CD4-positive, alpha-beta T cell treated with Interleukin-6 at 100 ng/mL for 8 hours (primary cell): ENCODE measurements at places on chromosomes 7 and 10.

- no peak for DNase-seq
Measured at GRCh38 chr7:14902589-14903067, at the start of gene DGKB. Gene DGKB (minus strand): TSS chr7:14902751.

DNA sequence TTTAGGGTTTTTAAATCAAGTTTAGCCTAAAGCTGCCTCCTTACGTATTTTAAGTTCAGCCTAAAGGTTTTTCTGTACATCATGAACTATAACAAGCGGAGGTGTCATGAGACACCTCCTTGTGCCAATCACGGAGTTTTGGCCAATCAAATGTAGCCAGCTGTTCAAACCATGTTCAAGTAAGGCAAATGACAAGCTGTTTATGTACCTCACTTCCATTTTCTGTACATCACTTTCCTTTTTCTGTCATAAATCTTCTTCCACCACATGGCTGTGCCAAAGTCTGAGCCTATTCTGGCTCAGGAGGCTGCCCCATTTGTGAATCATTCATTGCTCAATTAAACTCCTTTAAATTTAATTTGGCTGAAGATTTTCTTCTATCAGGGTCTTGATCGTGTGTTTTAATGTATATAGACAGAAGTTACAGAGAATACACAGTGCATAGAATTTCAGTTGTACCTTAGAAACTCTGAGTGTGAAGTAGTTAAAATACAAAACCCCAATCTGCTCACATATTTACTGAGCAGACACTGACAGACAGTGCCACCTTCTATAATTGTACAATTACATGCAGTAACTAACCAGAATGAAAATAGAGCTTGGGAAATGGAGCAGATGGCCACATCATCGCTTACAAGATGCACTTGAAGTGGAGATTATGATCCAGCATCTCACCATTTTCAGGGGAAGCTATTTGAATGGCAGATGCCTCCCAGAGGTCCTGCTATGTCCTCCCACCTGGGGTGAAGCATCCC, 76.9 kb upstream of the LANCL2 start:
- no peak for DNase-seq

DNA sequence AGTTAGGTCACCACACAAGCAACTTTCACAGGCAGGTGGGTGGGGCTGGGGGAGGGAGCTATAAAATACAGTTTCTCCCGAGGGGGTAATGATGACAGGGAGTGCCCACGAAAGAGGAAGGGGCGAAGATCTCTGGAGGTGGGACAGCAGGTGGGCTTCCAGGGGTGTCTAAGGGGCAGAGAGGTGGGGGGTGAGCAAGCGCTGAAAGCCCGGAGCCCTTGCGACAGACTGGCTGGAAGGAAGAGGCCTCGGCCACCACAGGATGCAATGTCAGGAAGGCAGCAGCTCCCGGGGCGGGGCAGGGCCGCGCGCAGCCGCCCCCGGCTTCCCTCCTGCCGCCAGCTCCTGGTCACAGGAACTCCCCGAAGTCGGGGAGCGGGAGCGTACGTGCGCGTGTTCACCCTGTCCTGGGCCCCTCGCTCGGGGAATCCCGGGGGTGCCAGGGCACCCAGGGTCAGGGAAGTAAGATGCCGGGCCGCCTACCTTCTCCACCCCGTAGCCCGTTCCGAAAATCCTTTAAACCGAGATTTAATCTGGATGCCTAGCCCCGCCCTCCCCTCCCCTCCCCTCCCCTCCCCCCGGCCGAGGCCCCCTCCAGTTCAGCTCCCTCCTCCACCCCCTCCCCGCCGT, 105.2 kb upstream of the PPIF start:
- peak; percentile 26 for DNase-seq

DNA sequence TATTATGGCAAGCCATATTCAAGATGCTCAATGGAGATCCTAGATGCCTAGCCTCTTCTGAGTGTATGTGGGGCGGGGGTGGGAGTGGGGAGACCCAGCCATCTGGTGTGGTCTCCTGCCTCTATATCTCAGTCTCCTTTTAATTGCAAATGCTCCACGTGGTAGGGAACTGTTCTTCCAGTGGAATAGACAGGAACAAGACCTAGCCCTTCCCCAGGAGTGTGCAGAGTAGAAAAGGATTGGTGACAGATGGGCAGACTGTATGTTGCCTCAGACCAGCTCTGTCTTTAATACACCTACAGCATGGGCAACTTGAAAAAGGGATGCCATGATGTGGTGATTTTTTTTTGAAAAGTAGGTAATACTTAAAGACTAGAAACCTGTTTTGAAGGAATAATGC, 12.6 kb downstream of the CYP3A5 start:
- DNase-seq, result no peak

GRCh38 chr10:47332371-47332770, 10.1 kb downstream of the GDF2 start:
- no peak for DNase-seq

DNA sequence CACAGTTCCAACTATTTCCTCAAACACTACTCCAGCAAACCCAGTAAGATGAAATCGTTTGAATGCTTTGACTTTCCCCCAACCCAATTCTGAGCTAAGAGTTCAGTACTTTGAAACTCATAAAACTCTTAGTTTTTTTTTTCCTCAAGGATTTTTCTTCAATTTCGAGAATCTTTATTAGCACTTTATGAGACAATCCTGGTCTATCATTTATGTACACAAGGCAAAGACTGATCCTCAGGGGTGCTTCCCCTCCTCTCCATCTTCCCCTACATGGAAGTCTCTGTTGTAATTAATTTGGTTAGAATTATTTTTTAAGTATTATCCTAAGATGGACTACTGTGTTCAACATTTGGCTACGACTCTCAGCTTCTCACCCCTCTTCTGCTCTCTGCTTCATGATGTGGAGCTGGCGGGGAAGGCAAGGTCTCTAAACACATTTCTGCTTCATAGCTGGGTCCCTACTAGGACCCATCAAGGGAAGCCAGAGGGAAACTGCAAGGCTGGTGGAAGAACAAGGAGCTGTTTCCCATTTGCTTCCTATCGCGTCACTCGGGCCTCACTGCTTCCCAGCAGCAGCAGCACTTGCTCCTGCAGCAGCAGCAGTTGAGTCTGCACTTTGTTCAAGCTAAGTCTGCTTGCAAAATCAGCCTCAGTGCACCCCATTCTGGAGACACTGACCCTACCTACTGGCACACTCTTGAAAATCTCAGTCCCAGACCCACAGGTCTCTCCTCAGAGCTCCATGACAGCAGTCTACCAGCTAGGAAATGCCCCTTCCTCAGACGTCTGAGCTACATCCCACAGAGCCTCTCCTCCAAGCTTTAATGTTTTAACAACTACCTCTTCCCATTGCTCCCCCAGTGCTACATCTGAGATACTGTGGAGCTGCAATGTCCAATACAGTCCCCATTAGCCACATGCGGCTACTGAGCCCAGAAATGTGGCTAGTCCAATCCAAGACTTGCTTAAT, 90.0 kb downstream of the CHCHD3 start:
- DNase-seq, result no peak

- no peak for DNase-seq
Measured at GRCh38 chr10:50452603-50453002, 171.2 kb downstream of the SGMS1 start.

DNA sequence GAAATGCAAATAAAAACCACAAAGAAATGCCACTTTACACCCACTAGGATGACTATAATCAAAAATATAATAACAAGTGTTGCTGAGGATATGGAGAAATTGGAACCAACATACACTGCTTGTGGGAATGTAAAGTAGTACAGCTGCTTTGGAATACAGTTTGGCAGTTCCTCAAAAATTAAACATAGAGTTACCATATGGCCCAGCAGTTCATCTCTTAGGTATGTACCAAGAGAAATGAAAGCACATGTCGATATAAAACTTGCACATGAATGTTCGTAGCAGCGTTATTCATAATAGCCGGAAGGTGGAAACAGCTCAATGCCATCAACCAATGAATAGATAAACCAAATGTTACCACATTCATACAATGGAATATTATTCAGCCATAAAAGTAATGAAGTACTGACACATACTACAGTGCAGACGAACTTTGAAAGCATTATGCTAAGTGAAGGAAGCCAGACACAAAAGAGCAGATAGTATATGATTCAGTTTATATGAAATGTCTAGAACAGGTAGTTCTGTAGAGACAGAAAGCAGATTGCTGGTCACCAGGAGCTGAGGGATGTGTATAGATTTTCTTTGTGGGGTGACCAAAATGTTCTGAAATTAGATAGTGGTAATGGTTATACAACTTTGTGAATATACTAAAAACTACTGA, 12.4 kb downstream of the BCAP29 start:
- DNase-seq, result no peak

DNA sequence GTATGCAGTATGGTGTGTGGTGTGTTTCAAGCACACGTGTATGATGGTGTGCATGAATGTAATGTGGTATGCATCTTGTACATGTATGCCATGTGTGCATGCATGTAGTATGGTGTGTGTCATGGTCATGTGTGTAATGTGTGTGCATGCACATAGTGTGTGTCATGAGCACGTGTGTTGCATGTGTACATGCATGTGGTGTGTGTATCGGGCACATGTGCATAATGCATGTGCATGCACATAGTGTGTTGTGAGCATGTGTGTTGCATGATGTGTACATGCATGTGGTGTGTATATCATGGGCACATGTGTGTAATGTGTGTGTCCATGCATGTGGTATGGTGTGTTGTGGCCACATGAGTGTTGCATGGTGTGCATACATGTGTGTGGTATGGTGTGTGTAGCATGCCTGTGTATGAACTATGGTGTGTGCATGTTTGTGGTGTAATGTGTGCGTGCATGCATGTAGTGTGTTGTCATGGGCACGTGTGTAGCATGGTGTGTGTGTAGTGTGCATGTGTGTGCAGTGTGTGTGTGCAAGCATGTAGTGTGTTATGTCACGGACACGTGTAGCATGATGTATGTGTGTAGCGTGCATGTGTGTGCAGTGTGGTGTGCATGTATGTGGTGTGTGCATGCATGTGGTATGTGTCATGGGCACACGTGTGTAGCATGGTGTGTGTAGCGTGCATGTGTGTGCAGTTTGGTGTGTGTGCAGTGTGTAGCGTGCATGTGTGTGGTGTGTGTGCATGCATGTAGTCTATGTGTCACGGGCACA, 17.6 kb downstream of the KNDC1 start:
- DNase-seq, result no peak

GRCh38 chr10:37704566-37704965, 152.8 kb downstream of the ZNF248 start:
- no peak for DNase-seq

GRCh38 chr7:155296788-155297516, 726 bp upstream of the INSIG1 start:
- peak; percentile 87 for DNase-seq

GRCh38 chr7:138091032-138091431, 14.8 kb downstream of the AKR1D1 start:
- DNase-seq, result no peak

DNA sequence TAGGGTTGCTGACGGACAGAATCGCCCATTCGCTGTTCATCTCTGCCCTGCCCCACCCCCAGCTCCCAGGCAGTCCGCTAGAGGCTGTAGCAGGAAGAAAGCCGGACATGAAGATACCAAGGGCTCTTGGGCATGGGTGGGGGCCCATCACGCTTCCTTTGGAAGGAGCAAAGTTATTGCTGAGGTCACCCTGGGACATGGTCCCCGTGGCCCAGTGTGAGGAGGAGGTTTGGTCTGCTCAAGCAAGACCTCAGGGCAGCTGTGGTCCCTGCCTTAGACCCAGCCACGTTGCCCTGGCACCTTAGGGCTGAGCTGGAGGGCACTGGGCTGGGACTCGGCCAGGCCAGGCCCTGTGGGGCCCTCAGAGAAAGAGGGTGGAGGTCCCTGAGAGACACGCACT, 132.1 kb upstream of the NPS start:
- DNase-seq, result no peak

DNA sequence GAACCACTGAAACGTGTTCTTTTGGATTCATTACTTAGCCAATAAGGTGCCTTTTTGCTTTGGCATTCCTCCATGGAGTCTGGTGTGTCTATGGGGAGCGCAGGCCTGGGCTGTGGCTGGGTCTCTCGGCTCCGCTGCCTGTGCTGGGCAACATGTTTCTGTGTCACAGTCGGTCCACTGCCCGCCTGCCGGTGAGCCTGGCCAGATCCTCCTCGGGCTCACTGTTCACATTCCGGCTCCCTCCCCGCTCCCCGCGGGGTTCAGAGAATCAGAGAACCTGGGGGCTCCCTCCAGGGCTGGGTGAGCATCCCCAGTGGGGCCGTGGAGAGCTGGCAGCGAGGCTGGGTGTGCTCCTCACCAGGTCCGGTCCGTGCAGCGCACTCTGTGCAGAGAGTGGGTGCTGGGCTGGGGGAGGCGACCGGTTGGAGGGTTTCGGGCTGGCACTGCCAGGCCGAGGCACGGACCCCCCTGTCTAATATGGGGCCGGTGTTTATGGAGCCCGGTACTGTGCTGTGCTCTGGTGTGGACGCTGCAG, 70.4 kb downstream of the INPP5A start:
- no peak for DNase-seq

DNA sequence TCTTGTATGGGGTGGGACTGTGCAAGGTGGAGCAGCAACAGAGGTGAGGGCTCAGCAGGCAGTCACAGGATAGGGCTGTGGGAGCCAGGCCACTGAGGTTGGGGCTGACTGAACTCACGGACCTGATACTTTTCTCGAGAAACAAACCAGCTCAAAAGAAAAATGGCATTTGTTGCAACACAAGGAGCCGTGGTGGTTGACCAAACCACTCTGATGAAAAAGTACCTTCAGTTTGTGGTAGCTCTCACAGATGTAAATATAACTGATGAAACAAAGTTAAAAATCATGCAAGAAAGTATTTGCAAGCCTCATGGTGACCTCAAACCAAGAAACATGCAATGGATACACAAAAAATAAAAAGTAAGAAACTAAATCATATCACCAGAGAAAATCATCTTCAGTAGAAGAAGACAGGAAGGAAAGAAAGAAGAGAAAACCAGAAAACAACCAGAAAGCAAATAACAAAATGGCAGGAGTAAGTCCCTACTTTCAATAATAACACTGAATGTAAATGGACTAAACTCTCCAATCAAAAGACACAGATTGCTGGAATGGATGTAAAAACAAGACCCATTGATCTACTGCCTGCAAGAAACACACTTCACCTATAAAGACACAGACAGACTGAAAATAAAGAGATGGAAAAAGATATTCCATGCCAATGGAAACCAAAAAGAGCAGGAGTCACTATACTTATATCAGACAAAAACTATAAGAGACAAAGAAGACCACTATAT, 48.9 kb upstream of the DUSP5 start:
- no peak for DNase-seq

DNA sequence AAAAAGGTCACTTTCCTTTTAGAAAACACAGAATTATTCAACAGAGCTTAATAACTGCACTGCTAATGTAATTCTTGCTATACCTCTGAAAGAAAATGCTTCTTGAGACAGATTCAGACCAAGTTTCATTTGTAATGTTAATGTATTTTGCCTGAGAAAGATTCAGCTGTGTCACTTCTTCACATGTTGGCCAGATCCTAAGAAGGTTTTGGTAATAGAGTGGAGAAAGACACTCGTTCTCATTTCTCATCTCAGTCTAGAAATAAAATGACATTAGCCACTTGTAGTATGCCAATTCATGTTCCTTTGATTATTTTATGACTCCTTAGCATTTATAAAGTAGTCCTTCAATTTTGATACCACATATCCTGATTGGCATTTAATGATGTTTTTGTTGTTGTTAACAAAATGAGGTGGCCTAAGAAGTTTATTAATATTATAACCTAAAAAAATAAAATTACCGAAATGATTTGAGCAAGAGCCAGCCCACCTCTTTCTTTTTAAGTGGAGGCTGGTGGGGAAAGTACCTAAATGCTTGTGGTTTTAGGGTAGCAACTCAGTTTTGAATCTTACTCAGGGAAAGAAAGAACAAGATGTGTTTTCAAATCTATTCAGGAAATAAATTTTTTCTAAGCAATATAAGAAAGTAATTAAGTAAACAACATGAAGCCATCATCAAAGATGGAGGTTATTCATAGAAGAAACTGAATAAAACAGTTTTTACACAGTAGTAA, 16.4 kb upstream of the ELAPOR2 start:
- DNase-seq, result no peak
